AG08395 (cell line): ENCODE measurements at places on chromosomes 1 and 21.
A peak's percentile ranks its signal among the peaks of the same experiment; 100 is the strongest.

DNA sequence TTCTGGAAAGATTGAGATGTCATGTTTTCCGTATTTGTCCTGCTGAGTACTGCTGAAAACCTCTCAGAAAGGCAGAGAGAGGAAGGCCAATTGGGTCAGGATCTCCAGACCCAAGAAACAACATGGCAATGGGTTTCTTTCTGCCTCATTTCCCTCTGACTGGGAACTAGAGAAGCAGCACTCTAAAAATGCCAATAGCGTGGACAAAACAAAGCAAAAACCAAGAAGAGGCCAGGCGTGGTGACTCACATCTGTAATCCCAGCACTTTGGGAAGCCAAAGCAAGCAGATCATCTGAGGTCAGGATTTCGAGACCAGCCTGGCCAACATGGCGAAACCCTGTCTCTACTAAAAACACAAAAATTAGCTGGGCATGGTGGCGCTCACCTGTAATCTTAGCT lies 18.3 kb downstream of the TNFRSF9 start:
- DNase-seq = peak; percentile 22

- DNase-seq = no peak
Observed at GRCh38 chr1:100440075-100440809, 87.9 kb downstream of the CDC14A start.

DNA sequence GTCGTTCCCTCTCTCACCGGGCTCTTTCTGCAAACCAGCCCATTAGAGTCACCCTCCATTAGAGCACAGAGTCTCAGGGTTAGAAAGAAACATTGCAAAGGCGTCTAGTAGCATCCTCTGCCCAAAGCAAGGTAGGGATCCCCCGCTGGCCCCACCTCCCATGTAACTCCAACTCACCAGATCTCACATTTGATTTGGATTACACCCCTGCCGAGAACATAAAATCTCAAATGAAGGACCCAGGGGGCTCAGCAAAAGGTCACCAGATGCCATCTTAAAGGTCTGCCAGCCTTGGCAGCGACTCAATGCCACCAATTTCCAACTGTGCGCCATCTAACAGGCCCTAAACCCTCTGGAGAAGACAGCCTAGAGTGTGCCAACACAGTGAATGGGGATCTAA lies 14.1 kb downstream of the C1orf87 start:
- no peak for DNase-seq

- DNase-seq = no peak
Observed at GRCh38 chr1:163670989-163671757, 349.4 kb downstream of the NUF2 start.

- DNase-seq = no peak
Observed at GRCh38 chr1:230064283-230064682, 2.8 kb upstream of the GALNT2 start.

DNA sequence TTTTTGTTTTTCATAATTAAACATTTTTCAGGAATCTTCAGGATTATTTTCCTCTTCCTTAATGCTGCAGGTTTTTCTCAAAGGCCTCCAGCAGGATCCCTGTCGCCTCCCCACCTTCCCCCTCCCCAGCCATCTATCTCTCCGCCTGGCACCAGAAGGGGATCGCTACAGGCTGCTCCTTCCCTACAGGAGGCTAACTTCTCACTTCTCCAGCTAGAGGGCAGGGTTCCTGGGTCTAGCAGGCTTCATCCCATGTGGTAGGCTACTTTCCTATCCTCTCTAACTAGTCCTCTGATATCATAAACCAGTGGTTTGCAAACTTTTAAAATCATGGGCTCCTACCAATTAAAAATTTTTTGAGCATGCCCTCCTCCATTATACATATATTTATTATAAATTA lies 104.1 kb downstream of the KCNN3 start:
- DNase-seq = peak; percentile 61

- DNase-seq = no peak
Observed at GRCh38 chr1:87588495-87588894, 259.8 kb downstream of the LMO4 start.

GRCh38 chr21:44566403-44566802 lies 7.1 kb upstream of the KRTAP10-4 start:
- no peak for DNase-seq

DNA sequence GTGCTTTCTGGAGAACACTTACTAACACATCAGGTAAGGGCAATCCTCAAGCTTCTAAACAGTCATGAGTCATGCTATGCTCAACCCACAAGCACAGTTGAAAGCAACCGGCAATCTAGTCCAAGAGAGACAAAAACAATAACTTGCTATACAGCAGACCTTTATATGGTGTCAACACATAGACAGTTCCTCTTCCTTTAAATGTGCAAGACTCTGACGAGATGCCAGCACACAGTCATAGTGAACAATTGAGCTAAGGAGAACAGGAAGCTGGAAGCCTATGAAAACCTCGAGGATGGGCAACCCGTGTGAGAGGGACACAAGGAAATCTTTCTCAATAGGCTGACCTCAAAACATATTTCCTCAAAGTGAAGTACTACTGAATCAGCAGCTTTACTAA lies 5.3 kb downstream of the ADIPOR1 start:
- DNase-seq = peak; percentile 51

GRCh38 chr21:45592626-45593134 lies 50.4 kb upstream of the SLC19A1 start:
- DNase-seq = no peak

DNA sequence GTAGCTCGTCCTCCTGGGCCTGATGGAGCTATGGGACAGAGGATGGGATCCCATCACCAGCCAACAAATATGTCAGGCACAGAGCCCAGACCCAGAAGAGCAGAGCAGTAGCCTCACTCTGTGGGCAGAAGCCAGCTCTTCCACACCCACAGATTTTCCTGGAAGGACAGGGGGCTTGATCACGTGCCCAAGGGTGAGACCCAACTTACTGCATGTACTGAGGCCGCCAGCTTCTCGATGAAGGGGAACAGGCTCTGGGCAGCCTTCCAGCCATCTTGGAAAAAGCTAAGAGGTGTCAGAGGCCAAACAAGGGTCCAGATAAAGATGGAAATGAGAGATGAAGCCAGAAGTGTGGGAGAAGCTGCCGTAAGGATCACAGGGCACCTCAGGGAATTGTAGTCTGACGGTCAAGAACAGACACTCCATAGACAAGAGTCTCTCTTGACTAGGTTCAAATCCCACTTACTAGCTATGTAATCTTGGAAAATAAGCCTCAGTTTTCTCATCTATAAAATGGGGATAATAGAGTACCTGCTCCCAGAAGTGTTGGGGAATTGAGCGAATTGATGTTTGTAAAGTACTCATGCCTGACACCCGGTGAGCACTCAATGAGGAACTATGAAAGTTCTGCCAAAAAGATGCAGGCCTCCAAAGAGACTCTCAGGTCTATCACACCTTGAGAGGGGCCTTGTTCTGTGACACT lies 17.0 kb upstream of the TCEA3 start:
- no peak for DNase-seq

GRCh38 chr1:13766592-13767564 lies 66.9 kb downstream of the PRDM2 start:
- peak; percentile 87 for DNase-seq

DNA sequence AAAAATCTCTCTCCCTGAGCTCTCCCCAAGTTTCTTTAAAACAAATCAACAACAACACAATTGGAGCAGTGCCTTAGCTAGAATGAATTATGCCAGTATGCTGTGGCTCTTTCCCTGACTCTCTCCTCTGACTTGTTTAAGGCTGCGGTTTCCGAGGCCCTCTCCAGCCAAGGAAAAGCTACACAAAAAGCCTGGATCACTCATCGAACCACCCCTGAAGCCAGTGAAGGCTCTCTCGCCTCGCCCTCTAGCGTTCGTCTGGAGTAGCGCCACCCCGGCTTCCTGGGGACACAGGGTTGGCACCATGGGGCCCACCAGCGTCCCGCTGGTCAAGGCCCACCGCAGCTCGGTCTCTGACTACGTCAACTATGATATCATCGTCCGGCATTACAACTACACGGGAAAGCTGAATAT lies 1.9 kb downstream of the S1PR1 start:
- peak; percentile 90 for DNase-seq

DNA sequence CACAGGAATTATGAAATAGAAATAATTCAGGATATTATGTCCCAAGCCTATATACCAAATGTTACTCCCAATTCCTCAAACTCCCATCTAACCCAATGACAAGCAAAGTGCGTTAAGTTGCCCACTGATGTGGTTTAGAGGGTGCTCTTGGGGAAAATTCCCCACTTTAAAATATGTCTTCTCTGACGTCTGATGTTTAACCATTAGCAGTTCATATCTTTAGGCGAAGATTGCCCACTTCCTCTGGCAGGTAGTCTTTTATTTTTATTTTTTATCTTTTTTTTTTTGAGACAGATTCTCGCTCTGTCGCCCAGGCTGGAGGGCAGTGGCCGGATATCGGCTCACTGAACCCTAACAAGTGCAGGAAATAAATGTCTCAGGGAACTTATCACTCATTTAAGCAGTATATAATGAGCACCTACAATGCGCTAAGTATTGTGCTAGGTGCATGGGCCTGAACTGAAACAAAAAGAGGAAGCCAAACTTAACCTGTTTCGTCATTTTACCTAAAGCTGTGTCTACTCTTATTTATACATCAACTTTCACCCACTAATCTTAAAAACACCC lies 1.3 kb upstream of the LYST start:
- DNase-seq = no peak

DNA sequence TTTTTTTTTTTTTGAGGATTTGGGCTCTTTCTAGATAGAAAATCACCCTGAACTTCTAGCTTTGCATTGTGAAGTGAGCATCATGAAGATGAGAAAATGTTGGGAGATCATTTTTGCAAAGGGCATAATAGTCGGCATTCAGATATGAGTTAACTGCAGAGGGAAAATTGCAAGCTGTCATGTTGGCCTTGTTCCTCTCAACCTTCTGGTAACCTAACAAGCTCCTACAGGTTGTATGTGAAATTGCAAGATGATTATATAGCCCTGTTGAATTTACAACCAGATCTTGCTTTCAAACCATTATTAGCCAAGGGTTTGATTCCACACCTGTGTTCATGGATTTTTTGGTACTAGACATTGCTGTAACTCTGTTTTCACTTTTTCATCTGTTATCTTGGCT lies 2.2 kb downstream of the ELOA start:
- DNase-seq = peak; percentile 52

GRCh38 chr1:211127166-211127565 lies 6.8 kb downstream of the KCNH1 start:
- no peak for DNase-seq

DNA sequence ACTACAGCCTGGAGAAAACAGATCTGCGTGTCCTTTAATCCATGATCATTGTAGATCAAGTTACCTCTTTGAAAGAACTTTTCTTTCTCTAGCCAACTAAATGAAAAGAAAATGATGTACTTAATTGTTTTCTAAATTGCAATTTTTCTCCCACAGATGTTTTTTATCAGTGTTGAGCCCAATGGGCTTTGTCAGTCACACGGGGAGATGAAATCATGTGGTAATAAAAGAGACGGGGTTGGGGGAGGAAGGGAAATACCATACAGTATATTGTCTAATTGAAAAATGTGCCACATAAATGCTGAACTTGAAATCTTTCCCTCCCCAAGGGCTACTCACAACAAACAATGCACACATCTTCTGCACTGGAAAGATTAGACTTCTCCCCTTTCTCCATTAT lies 58.4 kb downstream of the NTMT2 start:
- DNase-seq = peak; percentile 31

- DNase-seq = peak; percentile 61
Observed at GRCh38 chr1:56901716-56902115, 47.1 kb downstream of the C8A start.

GRCh38 chr21:44295646-44296045 lies 4.2 kb upstream of the PFKL start:
- DNase-seq = no peak

DNA sequence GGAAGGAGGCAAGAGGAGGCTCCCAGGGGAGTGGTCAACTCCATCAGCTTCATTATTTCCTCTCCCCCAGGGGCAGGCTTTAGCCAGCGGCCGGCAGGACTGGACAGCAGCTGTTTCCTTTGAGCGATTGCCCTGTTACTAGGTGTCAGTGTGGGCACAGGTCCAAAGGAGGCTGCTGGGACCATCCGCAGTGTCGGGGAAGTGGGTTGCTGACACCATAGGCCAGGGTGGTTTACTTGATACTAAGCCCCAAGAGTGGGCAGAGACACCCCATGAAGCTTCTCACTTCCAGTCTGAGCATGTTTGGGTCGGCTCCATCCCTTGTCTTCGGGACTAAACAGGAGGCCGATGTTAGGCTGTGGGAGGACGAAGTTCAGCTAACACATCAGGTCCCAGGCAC lies 63.6 kb downstream of the KAZN start:
- no peak for DNase-seq

- DNase-seq = no peak
Observed at GRCh38 chr1:43992232-43992995, 1.0 kb downstream of the CCDC24 start.

GRCh38 chr1:162873671-162874666 lies 13.0 kb upstream of the CCDC190 start:
- DNase-seq = no peak

DNA sequence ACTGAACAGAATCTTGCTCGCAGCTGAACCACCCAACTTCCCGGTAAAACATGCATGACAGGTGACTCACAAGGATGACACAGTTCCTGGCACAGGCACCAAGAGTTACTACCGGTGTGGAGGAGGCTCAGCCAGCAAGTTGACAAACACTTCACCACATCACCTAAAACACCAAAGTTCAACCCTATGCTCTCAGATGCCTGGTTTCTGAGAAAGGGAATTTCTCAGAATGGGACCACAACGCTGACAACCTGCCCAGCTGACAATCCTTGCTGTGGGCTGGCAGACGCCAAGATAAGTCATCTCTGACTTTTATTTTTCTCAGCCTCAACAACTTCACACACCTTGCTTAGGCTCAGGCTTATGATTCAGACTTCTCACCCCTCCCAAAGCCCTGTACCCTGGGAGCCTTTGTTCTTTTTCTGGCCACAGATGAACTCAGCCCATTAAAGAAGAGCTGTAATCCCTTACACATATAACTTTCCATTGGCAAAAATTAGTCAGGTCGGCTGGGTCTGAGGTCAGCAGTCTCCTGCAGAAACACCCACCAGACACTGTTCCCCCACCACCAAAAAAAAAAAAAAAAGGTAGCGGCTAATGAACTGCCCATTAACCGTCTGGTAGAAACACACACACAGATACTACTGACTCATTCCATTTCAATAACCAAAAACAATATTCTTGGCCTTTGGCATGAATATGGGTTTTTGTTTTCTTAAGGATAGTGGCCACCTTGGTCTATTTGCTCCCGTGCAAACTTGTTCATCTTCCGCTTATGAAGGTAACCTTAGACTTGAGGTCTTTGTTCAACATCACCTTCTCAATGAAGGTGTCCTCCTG lies 10.8 kb upstream of the TIAM1 start:
- DNase-seq = peak; percentile 43

- peak; percentile 94 for DNase-seq
Observed at GRCh38 chr1:8439015-8439702, 121.2 kb downstream of the SLC45A1 start.

GRCh38 chr21:27040738-27041469 lies 74.0 kb upstream of the ADAMTS5 start:
- DNase-seq = no peak

- DNase-seq = no peak
Observed at GRCh38 chr1:231422798-231423309, 767 bp upstream of the EGLN1 start.
